ENCODE measurements at places on chromosomes 16 and 17.

DNA sequence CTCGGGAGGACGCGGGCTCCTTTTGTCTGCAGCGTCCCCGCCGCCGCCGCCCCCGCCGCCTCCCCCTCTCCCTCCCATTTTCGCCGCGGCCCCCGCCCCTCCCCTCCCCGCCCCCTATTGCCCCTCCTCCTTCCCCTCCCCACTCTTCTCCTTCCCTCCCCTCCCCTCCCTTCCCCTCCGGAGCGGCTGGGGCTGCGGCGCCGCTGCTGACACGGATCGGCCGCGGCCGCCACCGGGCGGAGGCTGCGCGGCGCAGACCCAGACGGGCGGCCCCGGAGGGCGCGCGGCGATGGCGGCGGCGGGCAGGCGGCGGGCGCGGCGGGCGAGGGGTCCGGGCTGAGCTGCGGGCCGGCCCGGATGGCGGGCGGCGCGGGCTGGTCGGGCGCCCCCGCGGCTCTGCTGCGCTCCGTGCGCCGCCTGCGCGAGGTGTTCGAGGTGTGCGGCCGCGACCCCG is at the start of gene RAB11FIP4:
TSS of gene RAB11FIP4 (plus strand) at position 180 of the 454 bp plus-strand sequence. CDS start at position 358, 178 bp downstream.
- DNase-seq = peak; percentile 66

GRCh38 chr17:21149621-21150020 is 22.9 kb downstream of the DHRS7B start:
- DNase-seq = no peak

- DNase-seq = no peak
Observed at GRCh38 chr16:50842589-50842988, 100.7 kb downstream of the CYLD start.

DNA sequence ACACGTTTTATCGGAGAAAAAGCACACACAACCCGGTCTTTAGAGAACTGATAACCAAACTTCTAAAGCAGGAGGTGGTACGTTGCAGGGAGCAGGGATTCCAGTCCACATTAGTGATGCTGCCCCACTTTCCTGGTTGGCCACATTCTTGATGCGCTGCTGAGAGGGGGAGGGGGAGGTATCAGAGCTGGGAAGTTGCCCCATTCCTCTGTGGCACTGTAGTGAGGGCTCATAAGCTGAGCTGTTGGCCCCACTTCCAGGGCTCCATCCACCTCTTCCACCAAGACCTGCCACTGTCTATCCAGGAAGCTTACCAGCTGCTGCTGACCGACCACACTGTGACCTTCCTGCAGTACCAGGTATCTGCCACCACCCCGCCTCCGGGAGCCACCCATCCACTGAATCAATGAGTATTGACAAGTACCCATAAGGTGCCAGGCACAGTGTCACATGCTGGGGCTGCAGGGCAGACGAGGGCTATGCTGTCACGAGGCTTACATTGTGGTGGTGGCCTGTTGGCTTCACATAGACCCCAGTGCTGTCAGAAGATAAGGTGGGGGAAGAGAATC is 1.1 kb downstream of the TSEN54 start:
- DNase-seq = peak; percentile 17

DNA sequence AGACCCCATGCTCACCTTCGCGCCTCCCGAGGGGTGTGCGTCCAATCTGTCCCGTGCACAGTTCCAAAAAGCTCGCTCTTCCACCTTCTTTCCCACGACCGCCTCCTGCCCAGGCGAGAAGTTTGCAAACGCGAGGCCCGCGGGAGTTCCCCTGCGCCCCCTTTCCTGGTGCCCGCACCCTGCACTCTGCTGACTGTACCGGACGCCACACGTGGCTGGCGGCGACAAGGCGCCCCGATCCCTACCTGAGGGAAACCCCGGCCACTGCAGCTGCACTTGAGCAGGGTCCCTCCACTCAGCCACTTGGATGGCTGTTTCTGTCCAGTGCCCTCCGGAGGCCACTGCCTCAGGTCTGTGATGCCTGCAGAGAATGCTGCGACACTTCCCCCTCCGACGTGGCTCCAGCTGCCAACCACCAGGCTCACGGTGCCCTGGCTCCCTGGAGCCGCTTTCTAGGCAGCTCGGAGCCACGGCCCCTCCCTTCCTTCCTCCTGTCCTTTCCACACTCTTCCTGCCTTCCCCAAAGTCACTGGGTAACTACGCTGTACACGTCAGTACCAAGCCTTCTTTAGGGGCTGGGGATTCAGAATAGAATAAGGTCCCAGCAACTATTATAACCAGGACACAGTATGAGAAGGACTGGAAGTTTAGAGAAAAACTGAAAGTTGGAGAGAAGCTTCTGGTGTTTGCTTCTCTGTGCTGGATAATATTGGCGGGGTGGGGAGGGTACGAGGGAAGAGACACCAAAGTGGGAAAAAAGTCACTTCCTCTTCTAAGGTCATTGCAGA is at the start of gene MLKL:
TSS of gene MLKL (minus strand) at position 425 of the 788 bp plus-strand sequence. CDS start 5,105 bp downstream, outside the sequence.
- DNase-seq = peak; percentile 50

GRCh38 chr17:3260600-3260999 is 37.6 kb downstream of the OR3A1 start:
- no peak for DNase-seq

GRCh38 chr17:47230864-47231263 is 21.7 kb downstream of the MYL4 start:
- DNase-seq = no peak

GRCh38 chr17:9924735-9925191 is 19.7 kb upstream of the RCVRN start:
- peak; percentile 25 for DNase-seq

DNA sequence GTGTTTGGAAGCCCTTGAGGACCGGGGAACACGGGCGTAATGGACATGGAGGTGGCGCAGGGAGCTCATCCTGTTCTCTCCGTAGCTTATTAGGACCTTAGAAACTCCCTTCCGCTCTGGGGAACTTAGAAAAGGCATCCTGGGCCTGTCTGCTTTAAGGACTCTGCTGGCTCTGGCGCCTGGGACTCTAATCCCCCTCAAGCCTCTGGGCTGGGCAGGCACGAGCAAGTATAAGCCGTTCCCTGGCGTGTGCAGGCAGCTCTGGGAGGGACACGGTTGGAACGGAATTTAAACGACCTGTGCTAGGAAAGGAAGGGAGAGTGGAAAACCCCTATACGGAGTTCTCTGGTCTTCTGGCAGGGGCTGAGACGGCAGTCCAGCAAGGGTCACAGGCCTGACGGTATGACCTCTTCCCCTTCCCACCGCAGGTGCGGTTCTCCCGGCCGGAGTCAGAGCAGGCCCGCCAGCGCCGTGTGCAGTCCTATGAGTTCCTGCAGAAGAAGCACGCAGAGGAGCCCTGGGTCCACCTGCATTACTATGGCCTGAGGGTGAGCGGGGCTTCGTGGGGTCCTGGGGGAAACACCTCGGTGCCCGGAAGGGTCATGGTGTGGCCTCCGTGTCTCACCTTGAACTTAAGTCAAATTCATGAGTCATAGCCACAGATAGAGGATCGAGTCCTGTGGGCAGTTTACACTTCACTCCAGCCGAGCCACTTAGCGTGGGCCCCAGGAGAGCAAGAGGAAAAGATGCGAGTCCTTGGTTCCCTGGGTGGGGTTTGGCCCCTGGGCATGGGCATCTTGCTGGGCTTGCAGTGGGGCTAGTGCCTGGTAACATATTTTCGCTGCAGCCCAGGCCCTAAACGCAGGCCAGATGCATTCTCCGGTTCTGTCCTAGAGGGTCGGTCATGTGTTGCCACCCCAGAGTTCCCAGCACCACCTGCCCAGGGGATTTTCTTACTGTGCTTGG is 17.7 kb downstream of the POLR3E start:
- DNase-seq = no peak
